ENCODE measurements at places on chromosomes 11 and 22. TPM values are rescaled to one million over a fixed set of nuclear protein-coding genes. Genes with fewer than 3 reads are reported as not detected.
A peak's percentile ranks its signal among the peaks of the same experiment; 100 is the strongest.

DNA sequence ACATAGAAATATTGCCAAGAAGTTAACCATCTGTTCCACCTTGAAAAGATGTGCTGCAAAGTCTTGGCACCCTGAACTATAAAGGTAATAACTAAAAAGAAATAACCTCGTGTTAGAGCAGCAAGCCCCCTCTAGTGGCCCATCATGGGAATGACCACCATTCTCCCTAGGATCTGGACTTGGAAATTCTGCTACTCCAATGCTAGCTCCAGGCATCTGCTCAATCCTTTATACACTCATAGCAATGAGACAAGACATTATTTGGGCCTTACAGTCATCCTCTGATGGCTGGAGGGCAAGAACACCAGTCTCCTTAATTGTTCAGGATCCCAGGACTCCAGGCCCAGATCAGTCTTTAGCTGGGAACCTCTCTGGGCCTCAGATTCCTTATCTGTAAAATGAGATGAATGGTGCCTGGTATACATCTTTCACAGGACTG is 76.0 kb downstream of the CWC15 start:
- H3K36me3 ChIP-seq: no peaks in the 10 kb centered on the region
- H3K27ac ChIP-seq: no peak overlapping the region
- peak; percentile 26 for DNase-seq
- H3K4me3 ChIP-seq: no peak overlapping the region
- no peaks in the 10 kb centered on the region for H3K27me3 ChIP-seq

- H3K4me3 ChIP-seq: no peak overlapping the region
- peaks cover 5% of the 10 kb centered on the region for H3K4me1 ChIP-seq
- H3K36me3 ChIP-seq: peaks cover 9% of the 10 kb centered on the region
- H3K27ac ChIP-seq: no peak overlapping the region
These were observed 45.1 kb downstream of the KREMEN1 start for GRCh38 chr22:29117799-29118477.

- no peaks in the 10 kb centered on the region for H3K4me1 ChIP-seq
- DNase-seq: no peak
These were observed 13.8 kb upstream of the OR56A3 start for GRCh38 chr11:5928271-5928670.

DNA sequence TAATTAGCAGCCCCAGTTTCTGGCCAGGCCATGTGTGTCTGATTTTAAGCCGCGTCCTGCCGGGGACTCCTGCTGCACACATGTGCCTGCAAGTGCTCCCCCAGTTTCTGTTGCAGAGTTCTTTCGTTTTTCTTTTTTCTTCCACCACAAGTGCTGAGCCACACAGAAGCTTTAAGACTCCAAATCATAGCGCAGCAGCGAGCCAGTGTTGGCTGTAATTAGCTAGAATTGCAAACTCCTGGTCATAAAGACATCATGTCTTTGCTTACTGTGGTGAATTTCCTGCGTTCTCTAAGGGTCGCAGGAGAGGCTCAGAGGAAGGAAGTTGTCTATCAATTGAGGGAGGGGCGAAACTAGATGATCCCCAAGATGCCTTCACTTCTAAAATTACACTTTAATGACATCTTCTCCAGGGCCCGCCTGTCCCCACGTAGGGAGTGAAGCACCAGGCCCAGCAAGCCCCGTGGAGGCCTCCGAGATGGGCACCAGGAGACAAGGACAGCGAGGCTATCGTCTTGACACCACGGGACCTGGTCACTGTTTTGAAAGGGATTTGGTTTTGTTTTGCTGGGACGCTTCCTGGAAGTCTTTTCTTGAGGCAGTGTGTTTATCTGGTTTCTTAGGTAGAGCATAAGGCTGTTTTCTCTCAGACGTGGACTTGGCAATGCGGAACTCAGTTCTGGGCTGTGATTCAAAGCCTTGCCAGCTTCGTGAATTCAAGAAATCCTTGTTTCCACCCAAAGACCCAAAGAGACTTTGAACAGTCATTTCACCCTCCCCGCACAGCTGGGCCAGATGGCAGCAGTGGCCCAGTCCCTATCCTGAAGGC is 71.8 kb downstream of the UBASH3B start:
- no peaks in the 10 kb centered on the region for H3K36me3 ChIP-seq
- H3K27me3 ChIP-seq: no peaks in the 10 kb centered on the region
- H3K4me1 ChIP-seq: no peaks in the 10 kb centered on the region
- H3K27ac ChIP-seq: peak overlapping the region; percentile 51

- peaks cover 13% of the 10 kb centered on the region for H3K36me3 ChIP-seq
- H3K27me3 ChIP-seq: no peaks in the 10 kb centered on the region
- H3K4me1 ChIP-seq: peaks cover 33% of the 10 kb centered on the region
- no peak overlapping the region for H3K4me3 ChIP-seq
These were observed 2.3 kb upstream of the SLC25A1 start for GRCh38 chr22:19180740-19181410.

GRCh38 chr11:33383075-33383919 is 126.1 kb downstream of the HIPK3 start:
- H3K27me3 ChIP-seq: peaks cover 16% of the 10 kb centered on the region
- peaks cover under 1% of the 10 kb centered on the region for H3K4me1 ChIP-seq
- no peaks in the 10 kb centered on the region for H3K36me3 ChIP-seq
- H3K27ac ChIP-seq: no peak overlapping the region

DNA sequence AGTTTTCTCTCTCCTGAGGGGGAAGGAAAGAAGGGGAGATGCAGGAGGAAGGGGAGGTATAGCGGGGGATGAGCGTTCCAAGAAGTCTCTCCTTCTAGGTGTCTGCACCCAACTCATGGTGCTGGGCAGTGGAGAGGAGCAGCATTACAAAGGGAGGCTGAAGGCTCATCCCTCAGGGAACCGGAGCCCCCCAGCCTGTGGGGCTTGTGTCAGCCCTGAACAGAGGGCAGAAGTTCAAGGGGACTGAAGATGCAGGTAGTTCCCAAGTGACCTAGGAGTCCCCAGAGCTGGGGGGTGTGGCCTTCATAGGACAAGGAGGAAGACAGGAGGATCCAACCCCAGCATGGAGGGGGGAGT is 1.8 kb downstream of the C11orf68 start:
- H3K27me3 ChIP-seq: no peaks in the 10 kb centered on the region
- no peak overlapping the region for H3K27ac ChIP-seq
- no peak for DNase-seq
- peaks cover 15% of the 10 kb centered on the region for H3K36me3 ChIP-seq
- peaks cover 20% of the 10 kb centered on the region for H3K4me1 ChIP-seq

DNA sequence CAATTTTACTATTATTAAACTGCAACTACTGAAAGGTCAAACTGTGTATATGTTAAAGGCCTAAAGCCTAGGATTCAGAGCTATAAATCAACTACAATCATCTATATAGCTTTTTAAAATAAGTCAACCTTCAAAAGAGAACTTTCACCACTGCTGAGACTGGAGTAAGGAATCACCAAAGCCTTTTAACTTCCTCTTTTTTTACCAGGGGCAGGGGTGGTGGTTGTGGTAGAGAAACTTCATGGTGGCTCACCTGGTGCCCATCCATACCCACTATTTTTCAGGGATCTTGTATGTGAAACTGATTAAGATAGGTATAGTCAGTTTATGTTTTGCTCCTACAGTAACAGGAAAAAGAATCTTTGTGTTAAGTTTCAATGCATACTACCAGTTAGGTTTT is 31.5 kb downstream of the TSG101 start:
- no peak for DNase-seq
- H3K4me3 ChIP-seq: no peak overlapping the region
- peaks cover 26% of the 10 kb centered on the region for H3K4me1 ChIP-seq
- no peak overlapping the region for H3K27ac ChIP-seq
- H3K27me3 ChIP-seq: no peaks in the 10 kb centered on the region
- H3K36me3 ChIP-seq: peaks cover 29% of the 10 kb centered on the region

DNA sequence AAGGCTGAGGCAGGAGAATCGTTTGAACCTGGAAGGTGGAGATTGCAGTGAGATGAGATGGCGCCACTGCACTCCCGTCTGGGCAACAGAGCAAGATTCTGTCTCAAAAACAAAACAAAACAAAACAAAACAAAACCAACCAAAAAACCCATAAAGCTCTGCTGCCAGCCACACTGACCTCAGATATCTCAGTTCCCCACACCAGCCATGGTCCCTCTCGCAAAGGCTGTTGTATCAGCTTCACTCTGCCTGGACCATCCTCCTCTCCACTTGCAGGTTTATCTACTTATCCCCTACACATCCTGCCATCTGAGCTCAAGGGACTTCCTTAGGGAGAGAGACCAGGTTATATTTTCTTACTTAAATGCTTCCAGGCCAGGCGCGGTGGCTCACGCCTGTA is 11.1 kb downstream of the BACE1-AS start:
- no peak for DNase-seq
- peaks cover 35% of the 10 kb centered on the region for H3K4me1 ChIP-seq
- no peak overlapping the region for H3K27ac ChIP-seq
- H3K27me3 ChIP-seq: no peaks in the 10 kb centered on the region
- no peak overlapping the region for H3K4me3 ChIP-seq

DNA sequence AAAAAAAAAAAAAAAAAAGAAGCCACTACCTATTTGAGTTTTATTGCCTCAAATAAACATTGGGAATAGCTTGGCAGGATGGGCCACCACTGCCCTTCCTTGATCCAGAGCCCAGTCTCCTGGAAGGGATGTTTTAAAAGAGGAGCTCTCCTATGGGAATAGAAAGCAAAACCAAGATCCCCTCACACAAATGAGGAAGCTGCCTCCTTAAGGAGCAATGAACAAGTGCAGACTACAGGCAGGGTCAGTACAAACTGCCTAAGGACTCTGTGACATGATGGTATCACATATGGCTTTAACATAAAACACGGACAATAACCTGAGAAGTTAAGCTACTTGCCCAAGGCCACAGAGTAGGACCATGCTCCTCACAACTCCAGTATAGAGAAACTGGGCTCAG is 120.8 kb downstream of the NAT10 start:
- H3K27me3 ChIP-seq: no peaks in the 10 kb centered on the region
- H3K27ac ChIP-seq: no peak overlapping the region
- no peaks in the 10 kb centered on the region for H3K36me3 ChIP-seq
- DNase-seq: peak; percentile 56
- H3K4me3 ChIP-seq: no peak overlapping the region
- peaks cover 20% of the 10 kb centered on the region for H3K4me1 ChIP-seq

DNA sequence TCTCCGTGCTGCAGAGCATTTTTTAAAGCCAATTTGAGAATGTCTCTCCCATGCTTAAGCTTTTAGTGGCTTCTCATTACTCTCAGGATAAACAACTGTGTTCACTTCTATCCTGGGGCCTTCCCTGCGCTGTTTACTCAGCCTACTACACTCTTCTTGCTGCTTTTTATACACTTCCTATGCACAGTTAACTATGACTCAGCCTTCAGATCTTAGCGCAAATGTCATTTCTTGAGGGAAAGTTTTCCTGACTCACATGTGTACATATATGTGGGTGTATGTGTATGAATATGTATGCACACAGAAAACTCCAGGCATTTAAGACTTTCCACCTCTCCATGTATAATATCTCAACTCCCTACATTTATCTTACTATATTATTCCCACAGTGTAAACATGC is 9.8 kb downstream of the THAP12 start:
- no peaks in the 10 kb centered on the region for H3K27me3 ChIP-seq
- DNase-seq: peak; percentile 17
- no peak overlapping the region for H3K4me3 ChIP-seq
- H3K36me3 ChIP-seq: no peaks in the 10 kb centered on the region
- H3K4me1 ChIP-seq: peaks cover 4% of the 10 kb centered on the region

DNA sequence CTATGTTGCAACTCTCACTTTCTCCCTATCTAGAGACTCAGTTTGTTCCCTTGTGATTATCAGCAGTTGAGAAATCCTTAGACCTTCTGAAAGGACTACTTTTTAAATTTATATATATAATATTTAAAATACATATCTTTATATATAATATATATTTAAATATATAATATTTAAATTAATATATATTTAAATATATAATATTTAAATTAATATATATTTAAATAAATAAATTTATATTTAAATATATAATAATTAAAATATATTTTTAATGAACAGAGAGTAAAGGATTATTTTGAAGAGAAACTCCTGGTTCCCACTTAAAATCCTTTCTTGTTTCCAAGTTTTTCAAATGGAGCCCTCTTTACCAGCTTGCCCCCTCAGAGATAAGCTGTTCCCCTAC is 83.7 kb upstream of the TRIM77 start:
- no peak overlapping the region for H3K27ac ChIP-seq
- no peaks in the 10 kb centered on the region for H3K27me3 ChIP-seq
- no peaks in the 10 kb centered on the region for H3K4me1 ChIP-seq
- no peak overlapping the region for H3K4me3 ChIP-seq

- no peaks in the 10 kb centered on the region for H3K36me3 ChIP-seq
- no peak overlapping the region for H3K27ac ChIP-seq
- H3K4me1 ChIP-seq: no peaks in the 10 kb centered on the region
- H3K4me3 ChIP-seq: no peak overlapping the region
- no peak for DNase-seq
These were observed 171.2 kb downstream of the C11orf91 start for GRCh38 chr11:33529461-33529860.

- H3K27me3 ChIP-seq: no peaks in the 10 kb centered on the region
- H3K36me3 ChIP-seq: no peaks in the 10 kb centered on the region
- no peak overlapping the region for H3K27ac ChIP-seq
- DNase-seq: no peak
These were observed 209.8 kb upstream of the MTNR1B start for GRCh38 chr11:92759571-92760214.

- H3K27ac ChIP-seq: no peak overlapping the region
- no peak overlapping the region for H3K4me3 ChIP-seq
- no peak for DNase-seq
- H3K36me3 ChIP-seq: no peaks in the 10 kb centered on the region
These were observed 4.3 kb upstream of the LMO1 start for GRCh38 chr11:8267831-8268529.

GRCh38 chr22:47125603-47126002 is 363.2 kb downstream of the TBC1D22A start:
- H3K4me1 ChIP-seq: peaks cover 3% of the 10 kb centered on the region
- DNase-seq: no peak
- H3K36me3 ChIP-seq: peaks cover 7% of the 10 kb centered on the region
- H3K27me3 ChIP-seq: no peaks in the 10 kb centered on the region
- H3K27ac ChIP-seq: no peak overlapping the region

GRCh38 chr11:123143921-123144320 is 51.1 kb downstream of the CLMP start:
- H3K36me3 ChIP-seq: no peaks in the 10 kb centered on the region
- H3K27me3 ChIP-seq: no peaks in the 10 kb centered on the region
- H3K27ac ChIP-seq: no peak overlapping the region
- no peak overlapping the region for H3K4me3 ChIP-seq

DNA sequence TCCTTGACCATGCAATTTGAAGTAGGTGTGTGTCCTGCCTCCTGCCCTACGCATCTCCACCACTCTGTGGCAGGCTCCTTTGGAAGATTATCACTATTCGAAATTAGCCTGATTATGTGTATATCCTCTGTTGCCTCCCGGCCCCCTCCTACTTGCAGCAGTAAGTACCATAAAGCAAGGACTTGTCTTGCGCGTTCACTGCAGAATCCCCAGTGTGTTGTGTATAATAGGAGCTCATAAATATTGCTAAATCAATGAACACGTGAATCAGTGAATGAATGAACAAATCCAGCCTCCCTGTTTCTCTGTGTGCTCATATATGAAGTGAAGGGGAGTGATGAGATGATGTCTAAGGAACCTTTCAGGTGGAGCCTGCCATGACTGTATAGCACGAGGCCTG is 210.7 kb downstream of the DBX1 start:
- H3K4me1 ChIP-seq: peaks cover 17% of the 10 kb centered on the region
- H3K36me3 ChIP-seq: peaks cover 14% of the 10 kb centered on the region
- no peak overlapping the region for H3K27ac ChIP-seq
- no peak for DNase-seq

Gene MMP10
- 0.36 TPM for polyA plus RNA-seq

Gene C22orf31
- polyA plus RNA-seq: 1.5 TPM

Gene DNAJB7
- polyA plus RNA-seq: 2.5 TPM

Gene CDC42BPG
- 5.5 TPM for polyA plus RNA-seq

Gene OR2AG1
- polyA plus RNA-seq: 0.07 TPM
